Osteoblast (primary cell): ENCODE measurements at places on chromosomes 16 and 17.

GRCh38 chr16:65271996-65272395 is 150.1 kb upstream of the CDH11 start:
- DNase-seq: no peak

- no peak for DNase-seq
Measured at GRCh38 chr17:1732833-1733321, 8.4 kb downstream of the WDR81 start.

DNA sequence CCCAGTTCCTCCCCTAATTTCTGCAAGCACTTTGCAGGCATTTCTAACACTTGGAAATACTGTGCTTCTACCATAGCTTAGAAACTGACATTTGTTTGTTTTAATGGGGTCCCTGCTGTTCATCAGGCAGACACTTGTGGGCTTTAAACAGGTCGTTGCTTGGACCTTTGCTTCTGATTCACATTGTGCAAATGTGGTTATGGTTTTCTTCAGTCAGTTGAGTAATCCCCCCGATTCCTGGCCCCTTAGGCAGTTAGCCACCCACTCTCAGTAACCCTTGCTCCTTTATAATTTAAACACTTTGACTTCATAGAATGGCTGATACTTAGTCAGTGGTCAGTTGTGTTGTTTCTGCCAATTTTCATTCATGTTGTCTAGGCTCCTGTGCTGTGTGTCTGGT is 39.4 kb downstream of the SLC47A1 start:
- peak; percentile 77 for DNase-seq

DNA sequence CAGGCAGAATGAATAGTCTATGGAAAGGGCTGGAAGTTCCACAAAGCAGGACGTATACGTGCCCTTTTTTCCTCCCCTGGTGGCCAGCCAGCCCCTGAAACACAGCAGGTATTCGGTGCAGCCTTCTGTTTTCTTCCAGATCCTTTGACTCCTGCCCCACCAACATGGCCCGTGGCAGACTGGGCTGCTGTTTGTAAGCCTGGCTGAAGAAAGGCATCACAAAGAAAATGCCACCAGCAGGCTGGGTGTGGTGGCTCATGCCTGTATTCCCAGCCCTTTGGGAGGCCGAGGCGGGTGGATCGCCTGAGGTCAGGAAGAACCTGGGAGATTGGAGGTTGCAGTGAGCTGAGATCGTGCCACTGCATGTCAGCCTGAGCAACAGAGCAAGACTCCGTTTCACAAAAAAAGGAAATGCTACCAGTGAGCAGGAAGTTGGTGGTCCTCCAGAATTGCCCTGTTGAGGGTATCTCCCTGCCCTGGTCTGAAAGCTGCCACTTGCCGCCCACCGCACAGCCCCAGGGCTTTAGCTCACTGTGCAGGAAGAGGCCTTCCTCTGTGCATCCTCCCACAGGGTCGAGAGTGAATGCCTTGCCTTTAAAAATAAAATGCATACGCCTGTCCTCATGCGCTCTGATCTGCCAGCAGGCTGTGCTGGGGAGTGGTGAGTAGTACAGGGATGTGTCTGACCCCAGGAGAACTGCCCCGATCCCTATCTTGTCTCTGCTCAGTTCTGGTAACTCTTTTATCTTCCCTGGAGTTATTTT is 587.7 kb downstream of the MAF start:
- DNase-seq: no peak

- peak; percentile 66 for DNase-seq
Measured at GRCh38 chr17:38741921-38742410, 6.2 kb downstream of the PCGF2 start.

DNA sequence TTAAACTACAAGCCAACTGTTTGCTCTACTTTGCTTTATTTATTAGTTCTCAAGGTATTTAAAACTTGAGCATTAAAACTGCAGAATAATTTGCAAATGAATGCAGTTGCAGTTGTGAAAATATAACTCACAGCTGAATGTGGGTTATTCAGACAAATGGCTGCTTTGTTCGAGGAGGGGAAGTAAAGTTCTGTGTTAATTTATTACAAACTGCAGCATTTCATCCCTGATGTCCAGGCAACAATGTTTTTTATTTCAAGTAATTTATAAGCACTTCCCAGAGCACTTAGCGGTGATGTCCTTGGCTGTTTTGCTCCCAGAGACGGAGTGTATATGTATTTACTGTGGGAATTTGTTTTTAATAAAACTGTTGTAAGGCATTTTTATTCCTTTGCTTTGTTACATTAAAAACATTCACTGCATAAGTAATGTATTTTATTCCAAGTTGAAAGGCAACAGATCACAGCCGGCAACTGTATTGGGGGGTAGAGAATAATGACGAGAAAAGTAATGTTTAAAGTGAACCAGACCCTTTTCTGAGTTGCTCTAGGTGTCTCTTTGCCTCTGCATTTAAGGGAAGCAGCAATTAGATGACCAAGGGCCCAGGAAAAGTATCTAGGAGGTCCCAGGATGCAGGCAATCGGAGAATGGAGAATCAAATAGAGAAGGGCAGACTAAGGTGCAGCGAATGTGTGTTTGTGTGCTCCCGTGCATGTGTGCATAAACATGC is 291.2 kb upstream of the SALL1 start:
- DNase-seq: no peak

DNA sequence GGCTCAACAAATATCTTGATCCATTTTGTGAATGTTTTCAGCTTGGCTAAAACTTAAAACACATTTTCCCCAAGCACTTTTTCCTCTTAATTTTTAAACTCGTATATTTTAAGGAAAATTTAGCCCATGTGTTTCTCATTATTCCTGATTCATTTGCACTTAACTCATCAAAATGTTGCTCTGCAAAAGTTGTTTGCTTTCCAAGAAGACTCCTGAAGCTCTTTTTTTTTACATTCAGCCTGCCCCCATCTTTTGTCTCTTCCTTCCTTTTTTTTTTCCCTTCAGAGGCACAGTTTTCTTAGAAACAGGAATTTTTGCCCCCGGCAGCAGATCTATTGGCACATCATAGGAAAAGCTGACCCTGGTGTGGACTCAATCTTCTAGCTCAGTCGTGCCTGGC is 155.0 kb upstream of the SALL1 start:
- DNase-seq: no peak

DNA sequence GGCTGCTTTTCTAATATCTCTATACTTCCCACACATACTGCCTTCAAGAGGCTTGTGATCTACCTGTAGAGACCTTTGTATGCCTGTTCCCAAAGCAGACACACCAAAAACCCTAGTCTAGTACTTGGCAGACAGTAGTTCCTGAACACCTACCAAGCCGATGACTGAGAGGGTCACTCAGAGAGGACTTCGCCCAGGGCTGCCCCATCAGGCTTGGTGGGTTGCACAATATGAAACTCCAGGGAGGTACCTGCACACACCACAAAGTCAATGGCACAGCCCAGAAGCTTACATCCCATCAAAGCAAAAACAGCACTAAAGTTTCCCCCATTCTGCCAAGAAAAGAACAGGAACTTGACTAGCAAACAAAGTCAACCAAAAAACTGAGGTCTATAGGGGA is 30.3 kb downstream of the ASPA start:
- no peak for DNase-seq

DNA sequence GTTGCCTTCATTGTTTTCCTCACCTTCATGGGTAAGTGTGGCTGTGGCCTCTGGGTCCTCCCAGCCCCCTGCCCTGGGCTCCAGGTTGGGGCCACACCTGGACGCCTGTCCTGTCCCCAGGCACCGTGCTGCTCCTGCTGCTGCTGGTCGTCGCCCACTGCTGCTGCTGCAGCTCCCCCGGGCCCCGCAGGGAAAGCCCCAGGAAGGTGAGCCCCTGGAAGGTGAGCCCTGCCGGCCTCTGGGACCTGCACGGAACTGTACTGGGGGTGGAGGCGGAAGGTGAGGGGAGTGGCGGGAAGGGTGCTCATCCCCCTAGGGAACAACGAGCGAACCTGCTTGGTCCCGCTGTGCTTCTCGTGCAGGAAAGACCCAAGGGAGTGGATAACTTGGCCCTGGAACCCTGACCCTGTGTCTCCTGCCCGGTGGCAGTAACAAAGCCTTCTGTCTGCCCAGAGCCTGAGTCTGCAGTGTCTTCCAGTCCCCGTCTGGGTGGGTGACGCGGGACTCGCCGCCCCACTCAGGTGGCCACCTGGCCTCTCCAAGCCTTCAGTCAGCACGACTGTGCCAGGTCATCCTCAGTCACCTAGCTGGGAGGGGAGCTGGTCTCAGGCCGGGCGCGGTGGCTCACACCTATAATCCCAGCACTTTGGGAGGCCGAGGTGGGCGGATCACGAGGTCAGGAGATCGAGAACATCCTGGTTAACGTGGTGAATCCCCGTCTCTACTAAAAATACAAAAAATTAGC is 831 bp downstream of the SMIM22 start:
- peak; percentile 45 for DNase-seq

- DNase-seq: peak; percentile 54
Measured at GRCh38 chr17:57752031-57752905, 7.2 kb upstream of the CCDC182 start.
